T-helper 1 cell (primary cell): ENCODE measurements at places on chromosomes 12 and 14.

DNA sequence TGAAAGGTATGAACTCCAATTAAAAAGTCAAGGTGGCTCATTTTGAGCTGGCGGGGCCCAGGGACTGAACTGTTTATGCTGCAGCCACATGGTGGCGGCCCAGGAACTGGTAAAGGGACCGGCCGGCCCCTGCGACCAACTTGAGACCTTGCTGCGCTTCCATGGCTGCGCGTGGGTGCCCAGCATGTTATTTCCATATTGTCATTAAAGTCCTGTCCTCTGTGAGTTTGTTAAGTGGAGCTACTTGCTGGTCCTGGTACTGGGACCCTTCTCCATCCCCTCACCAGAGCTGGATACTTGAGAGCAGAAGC lies 62.3 kb downstream of the BEGAIN start:
- DNase-seq: no peak

GRCh38 chr14:67557118-67557517 lies 24.0 kb downstream of the PLEKHH1 start:
- DNase-seq: no peak

DNA sequence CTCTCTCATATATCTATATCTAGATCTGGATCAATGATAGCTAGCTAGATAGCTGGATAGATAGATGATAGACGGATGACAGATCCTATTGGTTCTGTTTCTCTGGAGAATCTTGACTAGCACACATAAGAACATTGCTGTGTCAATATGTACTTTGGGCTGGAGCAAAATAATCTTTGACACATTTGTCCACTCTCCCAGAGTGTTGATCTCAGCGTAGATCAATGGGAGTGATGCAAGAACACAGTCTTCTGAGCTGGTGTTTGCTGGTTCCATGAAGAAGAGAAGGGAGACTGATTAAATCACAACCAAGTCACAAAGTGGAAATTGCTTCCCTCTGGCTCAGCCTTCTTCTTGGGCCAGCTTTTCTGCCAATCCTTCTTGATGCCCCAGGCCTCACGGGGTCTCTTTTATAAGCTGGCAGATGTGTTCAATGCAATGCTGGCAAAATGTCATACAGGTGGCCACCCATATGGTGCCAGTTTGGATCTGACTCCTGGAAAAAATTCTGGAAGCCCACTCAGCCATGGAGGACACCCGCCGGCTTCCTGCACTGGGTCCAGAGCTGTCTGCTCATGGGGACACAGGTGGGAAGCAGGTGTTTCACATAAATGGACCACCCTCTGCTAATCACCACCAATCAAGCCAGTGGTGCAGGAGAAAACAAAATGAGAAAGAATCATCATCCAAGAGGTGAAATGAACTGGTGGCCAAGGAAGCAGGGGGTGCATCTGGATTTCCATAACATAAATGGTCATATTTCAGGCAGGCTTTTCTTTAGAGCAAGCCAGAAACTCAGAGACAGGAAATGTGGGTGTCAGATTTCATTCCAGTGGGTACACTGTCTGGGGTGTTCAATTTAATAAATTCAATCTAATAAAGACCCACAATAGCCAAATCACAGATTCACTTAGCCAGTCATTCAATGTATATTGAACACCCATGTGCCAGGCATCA lies 310.3 kb downstream of the DPF3 start:
- no peak for DNase-seq

- DNase-seq: no peak
Measured at GRCh38 chr12:96295532-96296160, 101.5 kb downstream of the ELK3 start.

DNA sequence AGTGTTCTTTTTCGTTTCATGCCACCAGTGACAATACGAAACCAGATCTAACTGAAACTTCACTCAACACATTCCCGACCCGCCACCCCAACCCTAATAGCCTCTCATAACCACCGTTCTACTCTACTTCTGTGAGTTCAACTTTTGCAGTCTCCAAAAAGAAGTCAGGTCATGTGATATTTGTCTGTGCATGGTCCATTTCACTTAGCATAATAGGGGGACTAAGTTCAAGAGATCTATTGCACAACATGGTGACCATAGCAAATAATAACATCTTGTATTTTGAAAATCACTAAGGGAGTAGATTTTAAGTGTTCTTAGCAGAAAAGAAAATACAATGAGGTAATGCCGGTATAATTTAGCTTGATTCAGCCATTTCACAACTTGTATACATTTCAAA lies 376.4 kb downstream of the DIO2 start:
- no peak for DNase-seq

DNA sequence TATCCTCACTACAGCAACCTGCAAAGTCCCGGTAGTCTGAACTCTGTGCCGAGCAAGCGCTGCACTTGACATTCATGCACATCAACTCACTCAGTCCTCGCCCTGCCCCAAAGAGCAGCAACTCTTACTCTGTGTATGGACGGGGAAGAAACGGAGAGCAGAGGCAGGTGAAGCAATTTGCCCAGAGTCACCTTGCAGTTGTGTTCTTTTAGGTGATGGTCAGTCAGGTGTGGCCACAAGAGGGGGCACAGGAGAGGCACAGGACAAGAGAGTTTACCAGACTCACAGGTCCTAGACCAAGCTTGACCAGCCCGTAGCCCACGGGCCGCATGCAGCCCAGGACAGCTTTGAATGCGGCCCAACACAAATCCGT lies 39.1 kb downstream of the TSPAN11 start:
- DNase-seq: no peak

GRCh38 chr12:62854024-62854423 lies 80.9 kb downstream of the PPM1H start:
- DNase-seq: no peak

DNA sequence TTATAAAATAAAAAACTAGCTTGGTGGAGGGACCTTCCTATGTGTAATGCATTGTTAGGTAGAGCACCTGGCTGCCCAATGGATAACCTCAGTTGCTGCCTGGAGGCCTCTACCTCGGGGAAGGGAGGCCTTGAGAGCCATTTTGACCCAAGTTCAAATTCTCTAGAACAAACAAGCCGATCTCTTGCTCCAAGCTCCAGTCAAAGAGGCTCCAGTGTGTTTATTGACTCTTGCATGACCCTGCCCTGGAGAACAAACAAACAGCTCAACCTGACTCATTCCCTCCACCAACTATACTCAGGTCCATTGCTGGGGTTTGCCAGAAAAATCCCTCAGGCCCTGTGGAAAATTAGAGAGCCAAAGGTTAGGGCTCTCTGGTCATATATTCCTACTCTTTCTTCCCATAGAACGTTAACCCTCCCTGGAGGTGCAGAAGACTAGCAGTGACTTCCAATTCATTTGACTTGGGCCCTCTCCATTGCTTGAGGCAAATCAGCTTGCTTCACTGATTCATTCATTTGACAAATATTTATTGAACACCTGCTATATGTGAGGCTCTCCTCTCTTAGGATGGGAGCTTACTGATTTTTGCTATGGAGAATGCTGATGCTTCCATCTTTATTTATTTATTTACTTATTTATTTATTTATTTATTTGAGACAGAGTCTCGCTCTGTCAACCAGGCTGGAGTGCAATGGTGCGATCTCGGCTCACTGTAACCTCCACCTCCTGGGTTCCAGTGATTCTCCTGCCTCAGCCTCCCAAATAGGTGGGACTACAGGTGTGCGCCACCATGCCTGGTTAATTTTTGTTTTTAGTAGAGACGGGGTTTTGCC lies 73.7 kb upstream of the CISTR start:
- no peak for DNase-seq

- no peak for DNase-seq
Measured at GRCh38 chr12:22628228-22628627, 3.3 kb downstream of the ETNK1 start.
